ENCODE measurements at places on chromosomes 6 and 20.

- DNase-seq, result no peak
These were observed 75.5 kb downstream of the ANKS1A start for GRCh38 chr6:34964564-34964963.

GRCh38 chr6:19788686-19789085 is 48.5 kb upstream of the ID4 start:
- DNase-seq, result no peak

- DNase-seq, result no peak
These were observed 151.4 kb downstream of the INSM1 start for GRCh38 chr20:20519269-20519668.

DNA sequence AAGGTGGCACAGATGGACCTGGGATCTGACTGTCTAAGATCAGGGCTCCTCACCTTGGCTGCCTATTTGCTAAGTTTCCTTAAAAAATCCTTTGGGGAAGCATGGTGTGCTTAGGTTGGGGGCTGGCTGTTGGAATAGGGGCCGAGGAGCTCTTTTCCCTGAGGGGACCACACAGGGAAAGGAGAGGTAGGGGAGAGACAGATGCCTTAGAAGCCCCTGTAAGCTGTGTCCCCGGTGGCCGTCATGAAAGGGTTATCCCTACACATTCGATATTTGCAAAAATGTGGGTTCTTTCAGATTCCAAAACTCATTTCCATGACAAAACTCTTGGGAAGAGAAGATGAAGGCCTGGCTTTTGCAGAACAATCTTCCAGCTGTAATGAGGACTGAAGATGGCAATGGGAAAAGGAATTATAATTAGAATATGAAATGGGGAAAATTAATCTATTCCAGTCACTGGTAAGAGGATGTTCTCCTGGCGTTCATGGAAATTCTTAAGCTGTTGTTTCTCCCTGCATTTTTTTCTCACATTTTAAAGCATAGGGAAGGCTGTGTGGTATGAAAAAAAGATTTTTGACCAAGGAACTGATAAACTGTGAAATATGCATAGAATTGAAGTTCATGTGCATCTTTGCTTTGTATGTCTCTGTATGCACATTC is 53.8 kb downstream of the TOX2 start:
- DNase-seq, result no peak

- no peak for DNase-seq
These were observed 3.5 kb downstream of the ANKRD60 start for GRCh38 chr20:58224974-58225373.

GRCh38 chr6:72579865-72580264 is 42.0 kb upstream of the KCNQ5 start:
- no peak for DNase-seq

- DNase-seq, result no peak
These were observed 71.1 kb upstream of the BLCAP start for GRCh38 chr20:37598575-37599342.

DNA sequence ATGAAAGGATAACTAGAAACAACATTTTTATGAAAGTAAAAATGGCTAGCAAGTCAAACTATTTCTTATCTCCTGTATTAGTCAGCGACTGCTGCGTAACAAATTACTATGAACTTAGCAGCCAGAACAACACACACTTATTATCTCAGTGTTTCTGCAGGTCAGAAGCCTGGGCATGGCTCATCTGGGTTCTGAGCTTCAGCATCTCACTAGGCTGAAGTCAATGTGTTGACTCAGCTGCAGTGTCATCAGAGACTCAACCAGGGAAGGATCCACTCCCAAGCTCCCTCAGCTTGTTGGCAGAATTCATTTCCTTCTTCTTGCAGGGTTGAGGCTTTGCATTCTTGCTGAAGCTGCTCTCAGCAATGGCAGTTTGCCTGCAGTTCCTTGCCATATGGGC is 33.2 kb upstream of the IGF2R start:
- no peak for DNase-seq

DNA sequence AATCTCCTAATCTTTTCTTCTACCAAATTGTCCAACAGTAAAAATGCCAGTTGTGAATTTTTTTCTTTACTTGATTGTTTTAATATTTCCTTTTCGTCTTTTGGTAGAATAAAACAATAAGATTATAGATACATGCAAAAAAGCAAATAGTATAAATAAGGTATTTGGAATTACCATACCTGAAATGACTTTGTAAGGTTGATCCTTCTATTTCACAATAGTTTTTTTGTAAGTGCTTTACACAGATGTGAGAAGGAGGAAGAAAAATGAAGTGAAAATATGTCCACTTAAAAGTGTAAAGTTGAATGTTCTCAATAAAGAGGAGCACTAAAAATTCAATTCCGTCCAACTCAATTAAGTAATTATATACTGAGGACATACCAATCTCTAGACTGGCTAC is 457.6 kb downstream of the UTRN start:
- DNase-seq, result no peak
